Stimulated activated CD8-positive, alpha-beta memory T cell treated with anti-CD3 and anti-CD28 coated beads, Interleukin-15, amount 100 ng/mL, for 24 hours (primary cell): ENCODE measurements at places on chromosomes 3 and 15.

DNA sequence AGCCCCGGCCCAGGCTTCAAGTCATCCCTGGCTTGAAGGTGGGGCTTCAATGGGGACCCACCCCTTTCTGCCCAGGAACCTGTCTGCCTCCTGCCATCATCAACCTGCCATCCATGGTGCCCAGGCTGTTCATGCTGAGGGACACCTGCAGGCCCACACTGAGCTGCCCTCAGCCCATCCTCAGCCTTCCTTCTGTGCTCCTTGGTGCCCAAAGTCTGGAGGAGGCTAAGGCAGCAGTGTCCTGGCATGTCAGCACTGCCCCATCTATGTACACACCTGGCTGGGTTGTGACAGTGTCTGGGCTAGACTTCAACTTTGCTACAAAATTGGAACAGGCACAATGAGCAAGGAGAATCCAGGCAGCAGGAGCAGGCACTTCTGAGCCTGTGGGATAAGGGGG lies 745.3 kb upstream of the EPHA6 start:
- no peak for DNase-seq

- DNase-seq = no peak
Measured at GRCh38 chr15:27480642-27481041, 509.7 kb downstream of the GABRG3 start.

- DNase-seq = no peak
Measured at GRCh38 chr3:86973440-86973839, 17.5 kb downstream of the VGLL3 start.

DNA sequence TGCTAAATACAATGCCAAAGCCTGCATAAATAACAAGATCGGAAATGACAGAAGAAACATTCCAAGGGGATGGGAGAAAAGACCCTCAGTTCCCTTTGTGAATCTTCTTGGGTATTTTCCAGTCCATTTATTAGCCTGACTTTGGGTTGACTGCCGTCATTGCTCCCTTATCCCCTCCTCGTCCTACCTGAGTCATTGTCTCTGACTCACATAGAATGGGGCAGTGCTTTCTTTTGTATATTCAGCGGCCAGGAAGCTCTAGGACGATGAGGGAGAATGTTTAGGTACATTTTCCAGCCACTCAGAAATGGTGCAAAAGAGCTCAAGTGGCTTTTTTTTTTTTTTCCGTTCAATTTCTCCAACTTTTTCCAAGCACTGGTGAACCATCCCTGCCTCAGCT lies 71.6 kb downstream of the KAT2B start:
- no peak for DNase-seq

- DNase-seq = no peak
Measured at GRCh38 chr3:193499801-193500485, 54.8 kb downstream of the ATP13A4 start.

- DNase-seq = no peak
Measured at GRCh38 chr3:151382671-151383070, 1.9 kb downstream of the P2RY12 start.

DNA sequence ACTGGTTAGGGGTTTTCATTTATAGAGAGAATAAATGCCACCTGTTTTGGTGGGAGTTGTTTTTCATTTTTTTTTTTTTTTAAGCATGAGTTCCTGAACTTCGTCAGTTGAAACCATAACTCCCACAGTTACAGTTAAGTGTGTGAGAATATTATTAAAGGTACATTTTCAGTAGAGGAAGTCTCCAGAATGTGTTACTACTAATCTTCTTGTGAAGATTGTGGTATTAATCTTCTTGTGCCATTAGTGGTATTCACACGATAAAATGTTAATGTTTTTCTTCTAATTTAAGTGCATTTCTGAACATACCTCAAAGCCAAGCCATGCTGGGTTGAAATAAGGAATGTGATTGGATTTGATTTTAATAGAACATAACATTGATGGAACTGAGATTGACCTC lies 437.9 kb upstream of the GOLIM4 start:
- no peak for DNase-seq

DNA sequence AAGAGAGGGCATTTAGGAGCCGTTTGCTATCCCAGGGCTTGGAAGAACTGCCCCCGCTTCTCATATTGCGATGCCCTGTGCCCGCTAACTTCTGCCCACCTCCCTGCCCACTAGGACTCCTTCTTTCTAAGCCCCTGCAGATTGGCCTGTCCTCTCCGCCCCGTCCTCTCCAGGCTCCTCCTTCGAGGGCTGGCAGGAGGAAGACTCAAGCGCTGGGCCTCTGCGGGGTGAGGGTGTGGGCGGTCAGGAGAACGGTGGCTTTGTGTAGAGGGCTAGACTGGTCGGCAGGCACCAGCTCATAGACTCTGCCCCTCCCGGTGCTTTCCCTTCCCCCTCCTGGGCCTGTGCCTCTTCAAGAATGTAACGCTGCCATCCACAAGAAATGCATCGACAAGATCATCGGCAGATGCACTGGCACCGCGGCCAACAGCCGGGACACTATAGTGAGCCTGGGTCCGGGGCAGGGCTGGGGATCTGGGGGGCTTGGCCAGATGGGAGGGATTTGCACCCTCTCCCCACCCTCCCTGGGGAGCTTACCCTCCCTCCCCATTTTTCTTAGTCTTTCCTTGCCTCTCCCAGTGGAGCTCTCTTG lies 21.9 kb downstream of the PRKCD start:
- DNase-seq = no peak
